ENCODE measurements at places on chromosomes 4 and X.

DNA sequence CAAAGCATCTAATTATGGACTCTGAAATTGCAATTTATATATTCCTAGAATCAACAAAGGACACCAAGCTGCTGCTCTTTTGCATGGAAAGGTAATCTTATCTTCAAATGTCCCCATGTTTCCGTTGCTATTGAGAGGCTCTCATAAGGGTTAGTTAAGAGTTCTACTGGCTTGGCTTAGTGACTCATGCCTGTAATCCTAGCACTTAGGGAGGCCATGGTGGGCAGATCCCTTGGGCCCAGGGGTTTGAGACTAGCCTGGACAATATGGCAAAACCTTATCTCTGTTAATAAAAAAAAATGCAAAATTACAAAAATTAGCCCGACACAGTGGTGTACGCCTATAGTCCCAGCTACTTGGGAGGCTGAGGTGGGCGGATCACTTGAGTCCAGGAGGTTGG, 93.4 kb upstream of the RAPGEF2 start:
- DNase-seq, result no peak

GRCh38 chrX:85303544-85303943, 59.8 kb downstream of the ZNF711 start:
- no peak for DNase-seq

GRCh38 chr4:107468156-107468555, 251.9 kb downstream of the PAPSS1 start:
- no peak for DNase-seq

- DNase-seq, result no peak
Measured at GRCh38 chr4:172515266-172515879, 653.2 kb upstream of the GALNT7 start.

- DNase-seq, result no peak
Measured at GRCh38 chr4:55499495-55499894, 47.2 kb downstream of the CLOCK start.

GRCh38 chrX:119753639-119754257, 4.6 kb upstream of the SOWAHD start:
- no peak for DNase-seq

DNA sequence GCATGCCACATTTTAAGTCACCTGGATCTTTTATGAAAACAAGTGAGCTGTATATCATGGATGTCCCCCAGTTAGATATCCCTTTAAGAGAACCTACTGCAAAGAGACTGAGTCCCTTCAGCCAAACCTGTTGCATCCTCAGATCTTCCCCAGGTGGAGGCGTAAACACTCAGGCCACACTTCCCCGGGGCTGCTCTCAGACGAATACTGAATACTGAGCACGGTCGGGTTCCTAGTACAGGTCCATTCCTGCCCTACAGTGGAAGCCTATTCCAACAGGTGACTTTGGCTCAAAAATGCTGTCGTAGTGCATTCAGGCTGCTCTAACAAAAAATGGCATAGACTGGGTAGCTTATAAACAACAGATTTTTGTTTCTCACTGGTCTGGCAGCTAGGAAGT, 320.2 kb upstream of the CLNK start:
- no peak for DNase-seq

DNA sequence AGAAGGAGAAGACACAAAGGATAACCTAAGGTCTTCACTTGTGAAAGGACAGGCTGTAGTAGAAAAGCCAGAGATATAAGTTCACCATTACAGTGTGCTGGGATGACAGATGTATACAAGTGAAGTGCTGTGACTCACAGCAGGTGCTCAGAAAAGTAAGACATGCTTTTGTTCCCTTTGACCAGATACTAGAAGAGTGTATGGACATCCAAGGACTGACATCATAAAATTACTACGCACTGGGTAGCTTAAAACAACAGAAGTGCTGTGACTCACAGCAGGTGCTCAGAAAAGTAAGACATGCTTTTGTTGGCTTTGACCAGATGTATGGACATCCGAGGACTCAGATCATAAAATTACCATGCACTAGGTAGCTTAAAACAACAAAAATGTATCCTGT, 61.6 kb upstream of the BTC start:
- no peak for DNase-seq

GRCh38 chr4:120724656-120725055, 197.9 kb downstream of the PRDM5 start:
- no peak for DNase-seq

GRCh38 chr4:22514001-22514400, 1.9 kb downstream of the ADGRA3 start:
- no peak for DNase-seq

- DNase-seq, result no peak
Measured at GRCh38 chr4:74123065-74123728, 24.2 kb upstream of the CXCL2 start.

DNA sequence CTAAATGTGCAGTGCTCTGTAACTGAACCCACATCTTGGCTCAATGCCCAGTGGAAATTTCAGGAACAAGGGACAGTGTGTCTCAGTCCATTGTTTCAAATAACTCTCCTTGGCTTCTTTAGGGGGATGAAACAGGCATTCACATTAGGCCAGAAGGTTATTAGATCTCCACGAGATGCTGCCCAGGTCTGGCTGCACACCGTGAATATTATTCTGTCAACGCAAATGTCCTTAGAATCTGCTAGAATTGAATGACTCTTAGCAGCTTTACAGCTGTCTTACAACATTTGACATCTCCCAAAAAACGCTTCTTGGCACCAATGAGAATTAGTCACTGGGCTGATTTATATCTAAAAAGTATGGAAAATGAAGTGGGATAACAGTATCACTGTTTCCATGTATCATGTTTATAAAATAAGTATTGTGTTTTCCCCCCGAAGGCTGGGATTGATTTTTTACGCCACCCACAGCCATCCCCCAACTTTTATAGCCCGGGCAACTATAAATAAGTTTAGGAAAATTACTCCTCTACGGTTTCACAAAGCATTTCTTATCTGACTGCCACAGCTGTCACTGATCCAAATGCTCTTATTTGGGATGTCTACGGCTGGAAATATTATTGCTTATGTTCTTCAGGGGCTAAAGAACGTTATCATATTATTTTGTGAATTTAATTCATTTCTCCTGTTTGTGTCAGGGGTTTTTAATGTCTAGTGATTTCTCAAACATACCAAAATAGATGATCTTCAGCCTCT, 559.7 kb upstream of the FAT1 start:
- DNase-seq, result no peak

- DNase-seq, result no peak
Measured at GRCh38 chrX:154093965-154094364, 3.6 kb downstream of the MECP2 start.

GRCh38 chrX:17459008-17459611, 84.1 kb downstream of the NHS start:
- DNase-seq, result peak; percentile 30

DNA sequence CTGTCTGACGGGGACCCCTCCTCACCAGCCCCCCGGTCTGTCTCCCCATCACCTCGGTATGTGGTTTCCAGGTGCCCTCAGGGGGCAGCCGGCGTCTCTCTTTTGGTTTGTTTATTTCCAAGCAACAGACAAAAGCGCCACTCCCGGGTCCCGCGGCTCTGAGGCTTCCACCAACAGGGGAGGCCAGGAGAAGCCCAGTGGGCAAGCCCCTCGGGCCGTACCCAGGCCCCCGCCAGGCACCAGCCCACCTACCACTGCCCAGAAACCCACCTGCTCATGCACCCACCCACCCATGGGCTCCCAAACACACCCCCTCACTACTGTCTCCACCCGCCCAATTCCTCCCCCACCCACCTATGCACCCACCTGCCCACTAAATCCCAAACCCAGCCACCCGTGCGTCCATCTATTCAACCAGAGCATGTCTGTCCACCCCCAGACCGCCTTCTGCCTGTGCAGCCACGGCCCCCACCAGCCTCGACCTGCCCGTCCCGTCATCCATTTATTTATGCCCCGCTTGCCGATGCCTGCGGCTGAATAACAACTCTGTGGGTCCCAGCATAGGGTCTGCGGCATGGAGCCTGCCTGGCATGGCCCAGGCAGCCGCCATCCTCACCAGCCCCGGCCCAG, 129.8 kb downstream of the FAM53A start:
- DNase-seq, result no peak

GRCh38 chr4:153061971-153062370, 125.8 kb downstream of the FHDC1 start:
- DNase-seq, result no peak

GRCh38 chrX:9183481-9183880, 149.6 kb upstream of the FAM9B start:
- DNase-seq, result no peak

DNA sequence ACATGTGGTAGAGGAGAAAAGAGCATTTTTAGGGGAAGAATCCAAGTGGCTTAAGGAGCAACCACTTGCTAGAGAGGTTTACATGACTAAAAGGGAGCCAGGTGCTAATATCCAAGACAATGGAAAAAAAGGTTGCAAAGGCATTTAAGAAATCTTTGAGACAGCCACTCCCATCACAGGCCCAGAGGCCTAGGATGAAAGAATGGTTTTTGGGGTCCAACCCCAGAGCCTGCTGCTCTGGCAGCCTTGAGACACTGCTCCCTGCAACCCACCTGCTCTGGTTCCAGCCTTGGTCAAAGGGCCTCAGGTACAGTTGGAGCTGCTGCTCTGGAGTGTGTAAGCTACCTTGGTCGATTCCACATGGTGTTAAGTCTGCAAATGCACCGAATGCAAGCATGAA, 84.1 kb upstream of the FREM3 start:
- no peak for DNase-seq
